ENCODE measurements at places on chromosomes 2 and 18.

GRCh38 chr2:175540421-175540820, 358.9 kb upstream of the ATP5MC3 start:
- no peak for DNase-seq

DNA sequence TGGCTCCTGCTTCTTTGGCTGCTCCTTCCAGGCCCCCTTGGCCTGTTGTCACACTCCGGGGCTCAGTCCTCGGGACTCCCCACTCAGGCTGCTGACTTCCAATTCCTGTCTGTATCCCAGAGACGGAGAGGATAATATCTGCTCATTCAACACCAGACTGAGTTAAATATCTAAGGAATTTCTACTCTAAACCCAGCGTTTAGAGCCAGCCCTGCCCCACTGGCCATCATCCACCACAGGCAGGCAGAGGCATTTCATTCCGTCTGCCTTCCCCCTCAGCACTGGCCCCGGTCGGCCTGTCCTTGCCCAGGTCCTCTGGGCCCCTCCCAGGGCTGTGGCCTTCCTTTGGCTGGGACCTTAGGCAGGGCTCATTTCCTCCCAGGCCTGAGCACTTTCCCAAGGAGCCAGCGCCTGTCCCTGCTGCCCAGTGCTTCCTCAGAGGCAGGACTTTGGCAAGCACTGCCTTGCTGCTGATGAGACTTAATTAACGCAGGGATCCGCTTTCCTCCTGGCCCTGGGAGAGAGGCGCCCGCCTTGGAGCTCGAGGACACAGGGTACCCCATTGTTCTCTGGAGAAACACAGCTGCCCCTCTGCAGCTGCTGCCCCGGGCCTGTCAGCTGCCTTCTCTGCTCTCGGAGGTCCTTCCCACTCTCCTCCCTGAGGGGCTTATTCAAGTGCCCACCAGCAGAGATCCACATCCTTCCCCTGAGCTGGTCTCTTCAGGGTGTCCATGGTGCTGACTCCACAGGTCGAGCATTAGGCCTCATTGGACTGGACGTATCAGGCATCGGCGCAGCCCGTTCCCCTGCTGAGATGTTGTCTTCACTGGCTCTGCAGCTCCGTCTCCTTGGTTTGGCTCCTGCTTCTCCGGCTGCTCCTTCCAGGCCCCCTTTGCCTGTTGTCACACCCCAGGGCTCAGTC, 42.8 kb downstream of the ATOH8 start:
- DNase-seq: no peak

DNA sequence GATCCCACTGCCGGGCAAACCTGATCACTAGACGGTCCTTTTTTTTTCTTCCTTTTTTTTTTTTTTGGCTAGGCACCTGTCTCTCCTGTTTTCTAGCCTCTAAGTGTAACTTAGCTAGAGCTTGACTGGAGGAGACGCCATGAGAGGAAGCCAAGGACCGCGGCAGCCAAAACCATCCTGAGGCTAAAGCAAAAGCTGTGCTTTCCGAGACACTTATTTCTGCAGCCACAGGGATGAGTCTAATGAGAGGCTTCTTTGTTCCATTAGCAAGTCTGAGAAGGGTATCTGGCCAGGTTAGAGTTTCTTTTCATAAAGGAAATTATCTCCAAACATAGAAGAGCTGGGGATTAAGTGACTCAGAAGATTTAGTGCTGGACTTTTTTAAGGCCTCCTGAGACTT, 7.3 kb upstream of the CXCR4 start:
- DNase-seq: no peak

DNA sequence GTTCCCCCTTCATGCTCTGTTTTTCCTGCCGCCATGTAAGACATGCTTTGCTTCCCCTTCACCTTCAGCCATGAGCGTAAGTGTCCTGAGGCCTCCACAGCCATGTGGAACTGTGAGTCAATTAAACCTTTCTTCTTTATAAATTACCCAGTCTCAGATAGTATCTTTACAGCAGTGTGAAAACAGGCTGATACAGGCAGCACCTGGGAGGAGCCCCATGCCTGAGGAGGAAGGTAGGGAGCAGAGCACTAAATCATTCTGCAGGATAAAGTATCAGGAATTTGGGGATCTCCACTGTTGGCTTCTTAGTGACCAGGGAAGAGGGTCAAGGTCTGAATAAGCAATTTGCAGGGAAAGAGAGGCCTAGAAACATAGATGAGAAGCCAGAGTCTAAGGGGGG, 78.0 kb downstream of the KCNF1 start:
- DNase-seq: no peak

DNA sequence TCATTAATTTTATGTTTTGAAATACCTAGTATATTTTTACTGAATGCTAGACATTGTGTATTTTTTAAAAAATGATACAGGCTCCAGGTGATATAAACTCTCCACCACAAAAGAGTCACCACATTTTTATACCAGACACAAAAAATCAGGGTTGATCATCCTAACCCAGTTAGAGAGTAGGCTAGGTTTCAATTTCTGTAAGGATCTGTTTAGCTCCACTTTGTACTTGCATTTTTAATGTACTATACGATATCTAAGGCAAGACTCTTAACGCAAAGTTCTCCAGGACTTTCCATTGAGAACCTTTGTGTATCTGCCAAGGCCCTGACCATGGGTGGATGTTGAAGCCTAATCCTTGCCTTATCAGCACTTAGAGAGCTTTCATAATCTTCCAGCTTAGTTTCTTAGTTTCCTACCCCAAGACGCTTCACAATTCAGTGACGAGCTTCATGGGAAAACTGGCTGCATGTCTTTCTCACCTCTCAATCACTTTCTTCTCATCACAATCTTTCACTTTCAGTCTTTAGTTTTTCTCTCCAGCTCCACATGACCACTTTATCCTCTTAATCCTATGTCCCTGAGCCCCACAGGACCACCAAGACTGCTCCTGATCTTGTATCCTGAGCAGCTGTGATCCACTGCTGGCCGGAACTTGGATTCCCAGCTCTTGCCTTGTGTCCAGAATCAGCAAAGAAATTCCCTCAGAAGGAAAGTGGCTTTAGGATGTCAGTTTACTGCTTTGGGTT, 635.8 kb downstream of the RNF144A start:
- no peak for DNase-seq

Measured in tibial nerve (tissue), 4 donors.